ENCODE measurements at places on chromosomes 7 and 10.

DNA sequence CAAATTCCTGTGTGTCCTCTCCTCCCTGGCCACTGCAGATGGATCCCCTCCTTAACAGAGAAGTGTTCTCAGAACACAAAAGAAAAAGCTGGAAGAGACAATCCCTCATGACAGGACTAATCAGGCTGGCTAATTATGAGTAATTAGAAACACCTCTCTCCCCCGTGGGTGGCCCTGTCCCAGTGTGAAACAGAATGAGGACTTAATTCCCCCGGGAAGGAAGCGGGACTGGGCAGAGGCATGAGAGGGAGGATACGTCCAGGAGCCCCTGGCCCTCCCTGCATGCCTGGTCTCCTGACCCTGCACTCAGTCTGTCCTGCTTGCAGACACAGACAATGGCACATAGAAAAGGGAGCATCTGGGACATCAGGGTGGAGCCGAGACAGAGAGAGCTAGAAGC is 7.6 kb upstream of the ADCYAP1R1 start:
- no peak for DNase-seq

GRCh38 chr7:70710011-70710480 is 421.9 kb upstream of the GALNT17 start:
- DNase-seq = no peak

DNA sequence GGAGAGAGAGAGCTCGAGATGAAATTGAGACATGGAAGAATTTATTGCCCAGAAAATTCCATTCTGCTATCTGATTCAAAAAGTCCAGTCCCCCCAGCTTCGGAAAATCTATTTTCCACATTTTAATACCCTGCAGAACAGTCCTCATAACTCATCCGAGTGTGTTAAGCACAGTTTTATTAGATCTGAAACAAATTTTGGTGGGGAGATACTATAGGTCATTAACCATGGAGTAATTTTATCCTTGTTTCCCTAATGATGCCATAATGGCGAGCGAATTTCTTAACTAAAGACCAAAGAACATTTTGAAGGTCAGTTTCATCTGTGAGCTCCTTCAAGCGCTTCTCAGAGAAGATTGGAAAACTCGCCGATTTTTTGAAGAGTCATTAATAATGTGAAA is 78.1 kb downstream of the HIF1AN start:
- DNase-seq = no peak

GRCh38 chr10:87740254-87740655 is 77.8 kb downstream of the ATAD1 start:
- peak; percentile 7 for DNase-seq

GRCh38 chr7:87512906-87513305 is 37.4 kb upstream of the ABCB4 start:
- no peak for DNase-seq

DNA sequence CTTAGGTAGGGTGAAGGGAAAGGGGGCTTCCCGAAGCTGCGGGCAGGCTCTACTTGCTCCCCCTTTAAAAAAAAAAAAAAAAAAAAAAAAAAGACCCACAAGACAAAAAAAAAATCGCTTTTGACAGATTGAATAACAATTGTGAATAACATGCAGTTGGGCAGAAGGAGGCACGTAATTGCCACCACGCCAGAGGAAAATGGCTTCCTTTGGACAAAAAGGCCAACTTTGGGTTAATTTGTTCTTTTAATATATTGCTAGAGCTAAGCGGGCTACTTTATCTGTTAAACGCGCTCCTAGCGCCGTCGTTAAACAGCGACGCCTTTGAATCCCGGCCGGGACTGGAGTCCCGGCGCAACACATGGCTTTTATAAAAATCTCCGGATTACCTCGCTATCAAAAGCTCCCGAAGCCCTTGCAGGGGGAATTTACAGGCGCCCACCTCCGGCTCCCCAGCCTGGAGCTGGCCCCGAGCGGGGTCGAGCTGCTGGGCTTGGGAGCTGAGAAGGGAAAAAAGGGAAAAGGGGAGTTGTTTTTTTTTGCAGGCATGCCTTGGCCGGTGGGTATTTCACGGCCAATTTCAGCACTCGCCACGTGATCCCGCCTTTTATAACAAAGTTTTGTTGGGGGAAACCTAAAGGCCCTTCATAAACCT is 1.2 kb downstream of the HOXA11 start:
- DNase-seq = no peak

- no peak for DNase-seq
These were observed 121.3 kb upstream of the BTBD16 start for GRCh38 chr10:122149561-122150505.

DNA sequence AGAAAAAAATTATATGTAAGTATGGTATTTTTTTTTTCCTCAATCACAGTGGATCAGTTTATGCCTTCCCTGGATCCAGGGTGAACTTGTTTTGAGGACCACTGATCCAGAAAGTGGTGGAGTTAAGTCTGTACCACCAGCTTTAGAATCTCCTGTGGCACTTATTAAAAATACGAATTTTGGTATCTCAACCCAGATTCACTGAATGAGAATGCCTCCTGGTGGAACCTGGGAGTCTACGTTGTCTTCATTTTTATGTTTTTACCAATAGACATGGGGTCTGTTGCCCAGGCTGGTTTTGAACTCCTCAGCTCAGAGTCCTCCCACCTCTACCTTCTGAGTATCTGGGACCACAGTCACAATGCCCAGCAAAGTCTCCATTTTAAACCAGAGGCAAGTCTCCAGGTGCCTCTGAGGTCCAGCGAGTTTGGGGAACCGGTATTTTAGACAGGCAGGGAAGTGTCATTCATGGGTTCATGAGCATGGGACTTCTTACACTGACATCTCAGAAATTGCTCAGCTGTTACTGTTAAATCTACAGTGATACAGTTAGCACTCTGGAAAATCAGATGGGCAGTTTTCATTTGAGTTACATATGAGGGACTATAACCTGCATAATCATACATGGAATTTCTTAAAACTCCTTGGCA is 200.9 kb downstream of the AUTS2 start:
- no peak for DNase-seq

DNA sequence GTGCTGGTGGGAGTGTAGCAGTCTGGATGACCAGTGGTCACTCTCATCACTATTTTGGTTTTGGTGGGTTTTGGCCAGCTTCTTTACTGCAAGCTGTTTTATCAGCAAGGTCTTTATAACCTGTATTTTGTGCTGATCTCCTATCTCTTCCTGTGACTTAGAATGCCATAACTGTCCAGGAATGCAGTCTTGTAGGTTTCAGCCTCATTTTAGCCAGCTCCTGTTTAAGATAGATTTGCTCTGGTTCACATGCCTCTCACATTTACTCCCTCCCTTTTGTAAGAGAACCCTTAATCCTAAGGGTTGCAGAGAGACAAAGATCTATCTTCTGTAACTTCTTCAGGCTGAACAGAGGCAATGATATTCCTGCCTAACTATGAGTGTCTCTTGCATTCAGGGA is 51.2 kb upstream of the INHBA start:
- no peak for DNase-seq

DNA sequence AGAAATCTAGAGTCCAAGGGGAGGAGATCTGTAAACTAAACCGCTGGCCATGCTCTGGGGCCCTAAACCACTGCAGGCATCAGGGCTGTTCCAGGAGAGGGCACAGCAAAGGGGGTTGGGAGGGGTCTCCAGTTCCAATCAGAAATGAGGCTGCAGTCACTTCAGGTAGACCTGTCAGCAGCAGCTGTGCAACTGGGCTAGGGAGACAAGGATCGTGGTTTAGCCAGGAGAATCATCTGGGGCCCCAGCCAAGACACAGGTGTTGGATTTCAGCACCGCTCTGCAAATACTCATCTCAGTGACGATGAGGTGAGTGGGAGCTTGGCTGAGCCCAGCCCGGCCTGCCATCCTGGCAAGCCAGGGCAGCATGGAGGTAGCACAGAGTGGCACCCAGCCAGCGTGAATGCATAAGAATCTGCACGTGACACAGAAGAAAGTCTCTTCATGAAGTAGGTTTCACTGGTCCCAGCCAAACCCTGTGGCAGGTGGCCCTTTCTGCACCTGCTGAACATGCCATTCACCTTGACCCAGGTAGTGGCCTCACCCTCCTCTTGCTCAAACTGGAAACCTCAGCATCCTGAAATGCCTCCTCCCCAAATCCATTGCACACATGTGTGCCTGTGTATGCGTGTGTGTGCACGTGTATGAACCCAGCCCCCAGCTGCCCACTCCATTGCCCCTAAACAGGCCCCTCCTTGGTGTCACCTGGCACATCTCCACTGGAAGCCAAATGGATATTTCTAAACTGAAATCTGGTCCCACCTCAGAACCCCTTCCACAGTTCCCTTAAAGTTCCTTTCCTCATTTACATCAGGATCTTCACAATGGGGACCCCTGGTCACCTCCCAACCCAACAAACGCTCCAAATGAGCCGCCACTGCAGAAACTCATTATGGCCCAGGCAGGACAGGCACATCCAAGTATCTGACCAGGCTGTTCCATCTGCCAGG is 9.6 kb downstream of the GPRIN2 start:
- no peak for DNase-seq

GRCh38 chr10:17836942-17837341 is 27.8 kb downstream of the MRC1 start:
- no peak for DNase-seq

GRCh38 chr7:4277936-4278335 is 404.2 kb upstream of the FOXK1 start:
- no peak for DNase-seq

DNA sequence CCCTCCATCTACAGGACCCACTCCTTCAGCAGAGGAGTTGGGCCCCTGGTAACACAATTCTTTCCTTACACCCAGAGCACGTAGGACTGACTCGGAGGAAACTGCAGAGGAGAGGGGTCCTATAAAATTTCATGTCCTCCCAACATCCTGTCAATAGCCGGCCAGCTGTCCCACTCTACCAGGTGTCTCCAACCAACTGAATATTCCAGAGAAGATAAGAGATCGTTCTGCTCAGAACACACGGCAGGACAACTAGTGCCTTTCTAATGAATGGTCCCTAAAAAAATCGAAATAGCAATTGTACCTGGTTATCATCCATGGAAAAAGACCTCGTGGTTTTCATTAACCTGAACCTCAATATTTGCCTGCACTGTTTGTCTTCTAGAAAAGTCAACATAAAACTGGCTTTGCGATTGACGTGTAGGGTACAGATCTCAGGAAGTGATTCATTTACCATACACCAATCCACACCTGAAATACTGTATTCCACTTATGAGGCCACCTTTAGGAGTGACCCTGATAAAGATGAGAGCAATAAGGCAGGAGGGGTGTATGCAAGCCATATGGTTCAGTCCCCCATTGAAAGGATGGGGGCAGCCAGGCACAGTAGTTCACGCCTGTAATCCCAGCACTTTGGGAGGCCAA is 111.7 kb downstream of the PARP12 start:
- no peak for DNase-seq

- DNase-seq = no peak
These were observed 42.1 kb upstream of the EMX2 start for GRCh38 chr10:117500456-117500855.

GRCh38 chr10:16603308-16603707 is 81.6 kb upstream of the C1QL3 start:
- no peak for DNase-seq

- no peak for DNase-seq
These were observed 254.5 kb downstream of the BUB3 start for GRCh38 chr10:123408660-123409059.

- no peak for DNase-seq
These were observed 169.3 kb upstream of the AGK start for GRCh38 chr7:141381794-141382427.

DNA sequence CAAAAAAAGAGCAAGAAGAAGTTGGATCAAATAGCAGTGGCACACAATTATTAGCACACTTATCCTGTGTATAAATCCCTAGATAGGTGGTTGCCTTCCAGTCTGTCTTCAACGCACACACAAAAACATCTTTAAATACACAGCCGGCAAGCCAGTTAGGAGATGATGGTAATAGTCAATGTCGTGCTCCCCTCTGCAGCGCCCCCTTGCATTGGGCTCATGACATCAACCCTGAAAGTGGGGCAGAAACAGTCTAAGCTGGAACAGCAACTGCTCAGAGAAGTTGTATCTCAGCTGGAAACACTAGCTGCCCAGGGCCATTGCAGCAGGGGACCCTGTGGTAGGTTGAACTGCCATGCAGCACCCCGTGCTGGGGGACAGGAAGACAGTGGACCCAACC is 179.5 kb upstream of the YAE1 start:
- no peak for DNase-seq

DNA sequence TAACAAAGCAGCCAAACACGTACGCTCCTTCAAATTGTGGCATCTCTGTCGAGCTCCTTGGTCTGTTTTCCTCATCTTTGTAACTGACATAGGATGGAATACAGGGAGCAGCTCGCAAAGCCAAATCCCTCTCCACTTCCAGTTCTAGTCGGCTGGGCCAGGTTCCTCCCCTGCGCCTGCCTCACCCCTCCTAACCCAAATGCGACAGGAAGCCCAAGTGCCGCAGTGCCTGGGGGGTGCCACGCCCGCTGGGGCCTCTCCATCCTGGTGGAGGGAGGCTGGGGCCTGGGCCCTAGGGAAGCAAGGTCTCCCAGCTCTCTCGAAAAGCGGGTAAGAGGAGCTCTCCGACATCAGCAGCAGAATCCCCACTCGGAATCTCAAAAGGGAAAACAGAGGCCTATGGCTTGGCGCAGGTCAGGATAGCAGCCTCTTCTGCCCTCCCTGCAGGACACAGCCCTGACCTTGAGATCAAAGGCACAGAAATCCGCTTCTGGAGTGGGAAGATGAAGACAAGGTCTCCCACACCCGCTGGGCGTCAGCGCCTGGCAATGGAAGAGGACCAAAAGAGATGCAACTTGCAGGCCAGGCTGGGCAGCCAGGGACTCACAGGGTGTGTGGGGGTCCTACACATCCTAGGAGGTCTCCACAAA is 165.8 kb downstream of the NRF1 start:
- DNase-seq = no peak

- DNase-seq = no peak
These were observed 62.2 kb downstream of the ARMH3 start for GRCh38 chr10:101993651-101994200.

DNA sequence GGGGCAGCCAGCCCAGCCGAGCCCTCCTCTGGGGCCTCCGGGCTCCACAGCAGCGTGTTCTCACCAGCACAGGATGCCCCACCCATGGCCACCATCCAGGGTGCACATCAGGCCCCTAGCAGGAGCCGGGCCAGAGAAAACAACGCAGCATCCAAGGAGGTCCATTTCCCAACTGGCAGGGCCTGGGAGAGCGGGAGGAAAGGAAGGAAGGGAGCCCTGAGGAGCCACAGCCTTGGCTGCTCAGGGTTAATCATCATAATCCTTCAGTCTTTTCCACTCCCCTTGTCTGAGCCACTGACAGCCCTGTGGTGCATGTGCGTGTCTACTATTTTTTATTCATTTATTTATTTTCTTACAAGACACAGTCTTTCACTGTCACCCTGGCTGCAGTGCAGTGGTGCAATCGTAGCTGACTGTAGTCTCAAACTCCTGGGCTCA is 3.6 kb downstream of the PLAC9 start:
- DNase-seq = no peak

- DNase-seq = no peak
These were observed 35.0 kb upstream of the PDCD4 start for GRCh38 chr10:110836706-110837105.

- DNase-seq = no peak
These were observed 58.7 kb downstream of the MINDY3 start for GRCh38 chr10:15801641-15802040.

- DNase-seq = no peak
These were observed 125.1 kb downstream of the NT5C2 start for GRCh38 chr10:103067956-103068355.

GRCh38 chr10:77566236-77566635 is 71.4 kb downstream of the KCNMA1 start:
- DNase-seq = no peak
